ENCODE measurements at places on chromosomes 4 and X.

DNA sequence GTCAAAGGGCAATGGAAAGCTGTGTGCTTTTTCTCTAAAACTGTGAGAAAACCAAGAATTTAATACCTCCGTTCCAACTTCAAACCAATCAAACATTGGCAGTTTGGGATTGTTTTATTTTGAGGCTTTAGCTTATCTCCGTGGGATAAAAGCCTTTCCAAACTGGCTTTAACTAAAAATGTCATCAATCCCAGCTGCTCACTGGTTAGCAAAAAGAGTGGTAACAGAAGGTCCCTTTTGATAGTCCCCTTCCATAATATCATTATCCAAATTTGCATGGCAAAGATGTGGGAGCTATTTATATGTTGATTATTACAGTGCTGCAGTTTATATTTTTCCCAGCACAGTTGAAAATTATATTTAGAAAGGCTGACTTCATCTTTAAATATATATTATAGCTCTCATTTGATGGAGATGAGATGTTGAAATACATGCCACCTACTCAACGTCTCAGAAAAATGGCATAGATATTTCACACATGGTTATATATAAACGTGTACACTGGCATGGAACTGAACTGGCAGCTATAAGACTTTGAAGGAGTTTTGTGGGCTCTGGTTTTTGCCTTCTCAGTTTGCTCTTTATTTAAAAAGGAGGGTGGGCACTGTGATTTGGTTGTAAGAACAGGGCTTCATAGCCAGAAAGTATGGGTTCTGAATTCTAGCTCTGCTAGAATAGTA is 707.1 kb upstream of the SLIT2 start:
- DNase-seq, result no peak

GRCh38 chr4:15729910-15730533 is 27.2 kb downstream of the BST1 start:
- DNase-seq, result peak; percentile 73

GRCh38 chr4:15691346-15692135 is 9.9 kb downstream of the FAM200B start:
- peak; percentile 65 for DNase-seq

GRCh38 chrX:16087076-16087475 is 36.3 kb upstream of the GRPR start:
- no peak for DNase-seq

- peak; percentile 6 for DNase-seq
Observed at GRCh38 chr4:173121076-173121561, 47.5 kb upstream of the GALNT7 start.

- DNase-seq, result no peak
Observed at GRCh38 chr4:88746206-88746605, 48.6 kb upstream of the NAP1L5 start.

DNA sequence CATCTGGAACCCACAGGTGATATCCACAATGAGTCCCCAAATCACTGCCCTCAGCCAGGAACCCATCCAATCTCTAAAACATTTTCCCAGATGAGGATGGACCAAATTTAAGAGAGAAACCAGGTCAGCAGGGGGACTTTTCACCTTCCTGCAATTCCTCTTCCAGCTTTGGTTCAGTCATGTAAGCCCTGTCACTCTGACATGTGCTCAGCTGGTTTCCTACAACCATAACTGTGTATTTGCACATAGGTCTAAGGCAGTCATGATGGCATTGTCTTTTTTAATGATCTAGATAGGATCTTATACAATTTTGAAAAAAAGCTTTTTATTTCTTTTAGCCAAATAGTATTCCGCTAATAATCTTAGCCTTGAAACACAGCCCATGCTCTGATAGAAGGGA is 6.5 kb downstream of the CXXC4 start:
- no peak for DNase-seq

DNA sequence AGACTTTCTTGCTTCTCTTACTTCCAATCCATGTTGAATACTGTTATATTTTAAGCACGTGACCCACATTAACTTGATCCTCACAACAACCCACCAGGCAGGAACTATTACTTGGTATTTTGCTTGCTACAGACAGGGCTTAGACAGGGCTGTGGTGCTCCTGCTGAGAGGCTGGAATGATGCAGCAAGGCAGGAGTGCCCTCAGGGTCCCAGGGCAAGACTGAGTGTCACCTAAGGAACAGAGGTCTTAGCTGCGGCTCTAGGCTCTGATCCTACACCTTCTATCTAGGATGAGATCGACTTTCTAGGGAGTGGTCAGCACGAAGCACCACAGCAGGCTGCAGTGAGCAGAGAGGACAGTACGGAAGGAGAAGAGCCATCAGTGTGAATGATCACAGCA is 20.0 kb downstream of the TAPT1 start:
- DNase-seq, result no peak

GRCh38 chrX:1453951-1454785 is 1.5 kb upstream of the ASMTL start:
- peak; percentile 69 for DNase-seq

DNA sequence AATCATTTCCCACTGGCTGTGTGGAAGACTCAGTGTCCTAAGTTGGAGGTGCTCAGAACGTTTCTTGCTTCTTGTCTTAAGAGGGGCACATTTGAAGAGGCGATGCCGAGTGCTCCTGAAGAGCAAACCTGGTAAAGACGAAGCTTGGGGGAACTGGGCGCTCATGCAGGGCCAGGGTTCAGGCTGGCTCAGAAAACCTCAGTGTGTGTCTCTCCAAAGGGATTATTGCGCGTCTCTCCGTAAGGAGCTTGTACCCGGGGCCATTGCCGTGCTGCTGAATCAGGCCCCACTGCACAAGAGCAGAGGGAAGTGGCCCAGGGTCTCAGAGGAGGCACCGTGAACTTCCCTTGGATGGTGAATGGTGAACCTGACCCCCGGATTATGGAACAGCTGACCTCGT is 44.4 kb downstream of the PSAPL1 start:
- DNase-seq, result no peak

DNA sequence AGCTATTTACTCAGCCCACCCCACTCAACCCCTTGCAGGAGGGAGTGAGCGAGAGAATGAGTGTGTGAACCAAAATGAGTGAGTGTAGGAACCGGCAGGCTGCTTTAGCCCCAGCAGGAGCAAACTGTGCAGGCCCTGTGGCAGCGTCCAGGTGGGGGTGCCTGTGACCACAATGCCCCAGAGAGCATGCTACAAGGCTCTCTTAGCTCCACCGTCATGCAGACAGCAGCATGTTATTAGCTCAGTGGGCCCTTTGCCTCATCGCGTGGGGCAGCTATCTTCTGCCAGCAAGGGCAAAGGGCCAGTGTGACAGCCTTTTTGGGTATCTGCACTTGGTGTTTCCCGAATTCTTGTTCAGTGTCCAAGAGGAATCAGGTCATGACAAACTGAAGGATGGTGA is 271.3 kb downstream of the GPM6A start:
- no peak for DNase-seq

GRCh38 chr4:138223231-138223910 is 18.8 kb downstream of the SLC7A11 start:
- DNase-seq, result no peak

GRCh38 chr4:79413886-79414285 is 5.9 kb upstream of the GK2 start:
- no peak for DNase-seq

DNA sequence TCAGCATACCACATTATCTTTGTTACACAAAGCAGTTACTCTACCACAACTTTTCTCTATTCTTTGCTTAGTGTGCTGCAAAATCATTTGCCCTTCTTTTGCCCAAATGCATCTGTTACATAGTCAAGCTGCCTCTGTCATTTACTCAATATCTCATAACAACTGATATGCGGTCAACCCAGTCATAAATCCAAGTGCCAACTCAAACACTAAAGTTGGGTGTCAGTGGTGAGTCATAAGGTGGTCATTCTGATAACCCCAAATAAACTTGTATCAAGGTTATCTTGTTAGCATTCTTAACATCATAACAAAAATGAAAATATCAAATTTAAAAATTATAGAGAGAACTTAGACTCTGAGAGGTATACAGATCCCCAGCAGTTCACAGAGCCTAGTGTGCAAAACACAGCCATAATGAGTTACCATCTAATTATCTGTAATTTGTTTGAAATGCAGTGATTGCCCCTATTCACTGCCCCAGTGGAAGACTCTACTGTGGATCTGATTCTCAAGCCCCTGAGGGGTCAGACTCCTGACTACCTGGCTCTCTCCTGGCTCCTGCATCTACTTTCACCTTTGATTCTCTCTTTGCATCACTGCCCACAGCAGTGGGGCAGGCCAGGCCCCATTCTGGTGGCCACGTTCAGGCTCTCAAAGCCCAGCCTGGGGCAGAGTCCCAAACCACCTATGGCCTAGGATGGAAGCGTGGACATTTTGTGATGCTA is 29.2 kb downstream of the TBC1D9 start:
- DNase-seq, result no peak

DNA sequence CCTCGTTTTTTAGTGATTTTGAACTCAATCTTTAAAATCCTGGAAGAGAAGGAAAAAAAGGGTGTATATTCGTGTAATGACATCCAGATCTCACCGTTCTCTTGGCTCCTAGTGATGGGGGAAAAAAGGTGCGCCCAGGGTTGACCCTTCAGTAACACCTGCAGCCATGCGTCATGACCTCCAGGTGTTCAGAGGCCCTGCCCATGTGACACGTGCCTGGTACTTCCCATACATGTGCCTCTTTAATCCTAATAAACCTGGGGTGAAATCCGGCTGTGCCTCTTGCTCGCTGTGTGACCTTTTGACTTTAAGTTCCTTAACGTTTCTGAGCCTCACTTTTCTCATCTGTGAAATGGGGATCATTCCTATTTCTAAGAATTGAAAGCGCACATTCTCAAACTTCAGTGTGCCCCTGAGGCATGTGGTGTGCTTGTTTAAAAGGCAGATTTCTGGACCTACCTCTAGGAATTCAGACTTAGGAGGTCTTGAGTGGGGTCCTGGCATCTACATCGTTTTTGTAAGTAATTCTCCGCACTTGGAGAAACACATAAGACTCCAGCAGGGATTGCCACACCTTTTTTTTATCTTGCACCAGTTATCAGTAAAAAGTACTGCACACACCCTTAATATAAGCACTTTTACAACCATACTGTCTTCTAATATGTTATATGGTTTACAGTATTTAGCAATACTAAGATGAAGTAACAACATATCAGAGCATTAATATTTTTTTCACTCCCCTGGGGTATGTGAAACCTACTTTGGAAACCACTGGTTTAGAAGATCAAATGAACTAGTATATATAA is 90.1 kb downstream of the RELL1 start:
- no peak for DNase-seq

- DNase-seq, result peak; percentile 65
Observed at GRCh38 chr4:2934077-2934812, 29.0 kb downstream of the NOP14 start.

- no peak for DNase-seq
Observed at GRCh38 chrX:17081511-17081910, 135.1 kb downstream of the REPS2 start.

- no peak for DNase-seq
Observed at GRCh38 chr4:76311896-76312331, 5.4 kb downstream of the STBD1 start.

GRCh38 chr4:163489929-163490328 is 4.6 kb upstream of the TMA16 start:
- no peak for DNase-seq

DNA sequence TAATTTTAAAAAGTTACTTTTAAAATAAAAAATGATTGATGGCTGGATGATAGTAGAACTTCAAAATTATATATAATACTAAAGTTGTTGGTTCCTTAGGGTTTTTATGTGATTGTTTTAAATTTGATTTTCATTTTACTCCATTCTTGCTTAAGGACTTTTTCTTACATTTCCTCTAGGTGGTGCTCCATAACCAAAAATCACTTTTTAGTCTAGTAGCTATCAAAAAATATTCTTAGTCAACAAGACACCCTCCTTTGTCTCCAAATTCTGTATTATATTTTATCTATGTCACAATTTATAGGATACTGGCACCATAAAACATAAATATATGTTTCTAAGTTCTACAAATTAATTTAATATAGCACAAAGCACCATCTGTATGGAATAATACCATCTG is 67.2 kb upstream of the BRWD3 start:
- DNase-seq, result peak; percentile 33

- peak; percentile 37 for DNase-seq
Observed at GRCh38 chr4:121738780-121739535, 26.0 kb downstream of the SMIM43 start.

GRCh38 chrX:1165535-1166196 is 46.8 kb downstream of the CRLF2 start:
- DNase-seq, result no peak

GRCh38 chr4:102180046-102180445 is 165.2 kb downstream of the SLC39A8 start:
- DNase-seq, result no peak

DNA sequence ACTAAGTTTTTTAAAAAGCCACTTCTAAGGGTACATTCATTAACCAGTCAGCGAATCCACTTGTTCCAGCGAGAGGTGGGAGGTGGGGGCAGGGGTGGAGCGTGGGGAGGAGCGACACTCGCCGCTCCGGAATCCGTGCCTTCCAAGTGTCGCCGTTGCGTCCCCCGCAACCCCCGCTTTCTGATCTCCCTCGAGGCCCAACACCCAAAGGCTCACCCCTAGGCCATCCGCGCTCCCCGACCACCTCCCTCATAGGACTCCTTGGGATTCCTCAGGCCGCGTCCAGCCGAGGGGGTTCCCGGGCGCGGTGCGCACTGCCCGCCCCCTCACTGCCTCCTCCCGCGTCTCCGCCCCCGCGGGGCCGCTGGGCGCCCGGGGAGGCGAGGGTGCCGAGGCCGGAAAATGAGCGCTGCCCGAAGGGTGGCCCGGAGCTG is 108.1 kb upstream of the STOX2 start:
- no peak for DNase-seq

- peak; percentile 45 for DNase-seq
Observed at GRCh38 chr4:123856689-123857545, 460.3 kb downstream of the SPRY1 start.

DNA sequence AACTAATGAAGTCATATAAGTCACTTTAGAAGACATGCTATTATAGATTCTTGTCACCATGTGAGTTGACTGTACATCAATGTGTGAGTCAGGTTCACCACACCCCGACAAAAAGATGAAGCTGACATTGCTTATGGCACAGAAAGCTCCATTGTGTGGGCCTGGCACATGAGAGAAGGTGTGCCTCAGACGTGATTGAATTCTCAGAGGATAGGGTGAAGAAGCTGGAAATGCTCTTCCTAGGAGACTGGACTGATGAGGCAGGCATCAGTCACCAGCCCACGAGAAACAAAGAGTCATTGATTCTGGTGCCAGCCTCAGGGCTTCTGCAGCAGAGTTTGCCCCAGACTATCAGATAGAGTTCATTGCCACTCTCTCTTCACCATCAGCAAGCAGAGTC is 35.9 kb upstream of the LRAT start:
- no peak for DNase-seq

DNA sequence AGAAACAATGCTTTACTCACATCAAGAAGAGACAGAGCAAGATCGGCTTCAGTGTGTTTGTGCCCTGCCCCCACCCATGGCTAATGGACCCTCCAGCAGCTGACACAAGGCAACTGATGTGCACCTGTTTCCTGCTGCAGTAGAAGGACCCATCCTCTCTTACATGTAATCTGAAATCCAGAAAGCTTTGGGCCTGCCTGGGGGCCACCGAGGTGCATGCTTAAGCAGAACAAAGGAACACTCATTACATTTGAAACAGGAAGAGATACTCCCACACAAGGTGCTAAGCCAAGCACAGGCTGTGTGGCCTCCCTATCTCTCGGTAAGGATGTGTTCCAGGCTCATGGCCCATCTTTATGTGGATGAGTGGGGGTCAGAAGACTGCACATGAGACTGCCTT is 338.0 kb downstream of the SPOCK3 start:
- DNase-seq, result no peak

Measured in AG08395 (cell line).